ENCODE measurements at places on chromosomes 4 and X. TPM values are rescaled to one million over a fixed set of nuclear protein-coding genes. Genes with fewer than 3 reads are reported as not detected.

PNMA6F gene
- total RNA-seq = not detected

PPA2 gene
- 62.9 TPM for total RNA-seq

NXF2B gene
- 1.0 TPM for total RNA-seq

GRCh38 chr4:151658959-151659600 lies 101.7 kb downstream of the GATB start:
- peaks cover 9% of the 10 kb centered on the region for H3K36me3 ChIP-seq
- H3K4me1 ChIP-seq = no peaks in the 10 kb centered on the region
- H3K27me3 ChIP-seq = no peaks in the 10 kb centered on the region

GRCh38 chrX:135923353-135923752 lies 29.8 kb downstream of the SAGE1 start:
- H3K4me3 ChIP-seq = no peak overlapping the region
- H3K27me3 ChIP-seq = no peaks in the 10 kb centered on the region
- no peak for DNase-seq
- H3K4me1 ChIP-seq = no peaks in the 10 kb centered on the region
- no peak overlapping the region for H3K27ac ChIP-seq

GRCh38 chrX:57952320-57952678 lies 42.0 kb upstream of the ZXDA start:
- no peak for DNase-seq
- no peaks in the 10 kb centered on the region for H3K36me3 ChIP-seq
- no peaks in the 10 kb centered on the region for H3K4me1 ChIP-seq
- H3K4me3 ChIP-seq = no peak overlapping the region
- no peak overlapping the region for H3K27ac ChIP-seq

DNA sequence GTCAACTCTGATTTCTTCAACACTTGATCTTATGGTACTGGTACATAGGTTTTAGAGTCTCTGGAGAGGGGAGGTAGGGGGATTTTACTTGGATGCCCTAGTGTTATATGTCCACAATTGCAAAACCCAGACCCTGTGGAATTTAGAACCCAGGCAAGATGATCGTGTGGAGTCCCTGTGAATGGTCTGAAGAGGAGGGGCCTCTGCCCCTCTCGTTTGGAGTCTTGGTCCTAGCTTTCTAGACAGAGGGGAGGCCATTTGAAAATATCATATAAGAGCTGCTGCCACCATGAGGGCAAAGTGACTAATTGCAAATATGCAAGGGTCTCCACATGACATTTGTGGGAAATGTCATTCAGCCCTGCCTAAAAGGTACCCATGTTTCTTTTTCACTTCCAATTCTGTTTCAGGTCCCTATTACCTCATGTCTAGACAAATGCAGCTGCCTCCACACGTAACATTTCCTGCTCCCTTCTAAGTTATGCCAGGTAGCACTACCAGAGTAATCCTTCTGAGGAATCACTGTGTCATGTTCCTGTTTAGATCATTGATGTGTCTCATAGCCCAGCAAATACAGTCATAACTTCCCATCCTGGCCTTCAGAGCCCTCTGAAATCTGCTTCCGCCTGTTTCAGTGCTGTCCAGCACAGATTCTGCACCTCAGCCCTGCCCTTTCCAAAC lies 126.8 kb downstream of the KLHL8 start:
- no peak overlapping the region for H3K4me3 ChIP-seq
- H3K4me1 ChIP-seq = peaks cover 44% of the 10 kb centered on the region
- H3K36me3 ChIP-seq = peaks cover 49% of the 10 kb centered on the region
- H3K27me3 ChIP-seq = no peaks in the 10 kb centered on the region
- DNase-seq = no peak

DNA sequence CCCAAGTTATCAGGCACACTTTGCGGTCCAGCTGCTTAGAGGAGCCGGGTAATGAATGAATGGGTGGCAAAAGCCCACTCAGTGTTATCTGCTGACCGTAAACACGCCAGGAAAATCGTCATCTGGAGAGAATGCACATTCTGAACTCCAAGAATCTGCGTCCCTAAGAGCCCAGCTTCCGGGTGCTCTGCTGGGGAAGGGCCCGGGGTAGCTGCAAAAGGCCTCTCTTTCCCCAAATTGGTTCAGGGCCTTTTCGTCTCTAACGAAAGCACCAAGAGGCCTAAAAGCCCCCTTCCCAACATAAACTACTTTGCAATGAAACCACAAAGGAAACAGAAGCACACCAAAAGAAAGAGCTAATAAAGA lies 1.6 kb upstream of the SFRP2 start:
- H3K36me3 ChIP-seq = no peaks in the 10 kb centered on the region
- H3K4me1 ChIP-seq = peaks cover 35% of the 10 kb centered on the region
- peaks cover 93% of the 10 kb centered on the region for H3K27me3 ChIP-seq
- no peak for DNase-seq
- peak overlapping the region; percentile 29 for H3K4me3 ChIP-seq

DNA sequence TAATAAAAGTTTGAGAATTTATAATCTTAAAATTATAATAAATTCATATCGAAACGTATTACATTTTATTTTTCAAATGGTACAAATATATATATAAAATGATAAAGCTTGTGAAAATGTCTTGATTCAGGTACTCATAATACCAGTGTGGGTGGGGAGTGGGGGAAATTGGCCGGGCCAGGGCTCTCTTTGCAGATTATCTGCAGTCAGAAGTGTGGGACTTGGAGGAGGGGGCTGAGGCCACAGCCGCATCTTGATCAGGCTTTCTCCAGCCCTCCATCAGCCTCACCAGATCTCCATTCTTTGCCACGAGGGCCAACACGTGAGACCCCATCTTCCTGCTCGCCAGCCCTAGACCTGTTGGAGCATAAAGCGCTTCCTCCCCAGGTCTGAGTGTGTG lies 86.7 kb downstream of the STIM2 start:
- H3K27me3 ChIP-seq = no peaks in the 10 kb centered on the region
- H3K27ac ChIP-seq = no peak overlapping the region
- H3K4me3 ChIP-seq = no peak overlapping the region
- peaks cover 7% of the 10 kb centered on the region for H3K4me1 ChIP-seq

DNA sequence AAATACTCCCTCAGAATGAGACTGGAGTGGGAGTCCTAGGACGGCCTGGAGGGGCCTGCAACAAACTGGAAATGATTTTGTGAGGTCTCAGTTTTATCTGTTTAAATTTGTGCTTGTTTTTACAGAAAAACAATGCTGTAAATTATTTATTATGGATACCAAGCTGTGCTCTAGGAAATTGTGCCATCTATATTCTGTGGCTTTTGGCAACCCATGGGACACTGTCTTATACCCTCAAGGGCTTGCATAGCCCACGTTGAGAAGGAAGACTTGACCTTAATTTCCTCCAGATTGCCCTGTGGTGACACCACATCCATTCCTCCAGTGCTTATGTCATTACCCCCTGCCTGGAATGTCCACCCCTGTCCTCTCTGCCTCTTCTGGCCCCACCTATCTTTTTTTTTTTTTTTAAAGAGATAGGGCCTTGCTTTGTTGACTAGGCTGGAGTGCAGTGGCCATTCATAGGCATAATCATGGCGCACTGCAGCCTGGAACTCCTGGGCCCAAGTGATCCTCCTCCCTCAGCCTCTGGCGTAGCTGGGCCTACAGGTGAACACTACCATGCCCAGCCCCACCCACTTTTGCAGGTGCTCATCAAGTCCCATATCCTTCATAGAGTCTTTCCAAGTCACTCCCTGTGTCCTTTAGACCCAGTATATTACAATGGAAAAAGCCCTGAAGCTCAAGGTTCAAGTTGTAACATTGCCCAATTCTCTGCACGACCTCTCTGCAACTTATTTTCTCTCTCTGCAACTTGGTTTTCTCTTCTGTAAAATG lies 77.4 kb downstream of the HPRT1 start:
- H3K27ac ChIP-seq = no peak overlapping the region
- DNase-seq = no peak
- no peaks in the 10 kb centered on the region for H3K4me1 ChIP-seq
- no peak overlapping the region for H3K4me3 ChIP-seq
- no peaks in the 10 kb centered on the region for H3K36me3 ChIP-seq

DNA sequence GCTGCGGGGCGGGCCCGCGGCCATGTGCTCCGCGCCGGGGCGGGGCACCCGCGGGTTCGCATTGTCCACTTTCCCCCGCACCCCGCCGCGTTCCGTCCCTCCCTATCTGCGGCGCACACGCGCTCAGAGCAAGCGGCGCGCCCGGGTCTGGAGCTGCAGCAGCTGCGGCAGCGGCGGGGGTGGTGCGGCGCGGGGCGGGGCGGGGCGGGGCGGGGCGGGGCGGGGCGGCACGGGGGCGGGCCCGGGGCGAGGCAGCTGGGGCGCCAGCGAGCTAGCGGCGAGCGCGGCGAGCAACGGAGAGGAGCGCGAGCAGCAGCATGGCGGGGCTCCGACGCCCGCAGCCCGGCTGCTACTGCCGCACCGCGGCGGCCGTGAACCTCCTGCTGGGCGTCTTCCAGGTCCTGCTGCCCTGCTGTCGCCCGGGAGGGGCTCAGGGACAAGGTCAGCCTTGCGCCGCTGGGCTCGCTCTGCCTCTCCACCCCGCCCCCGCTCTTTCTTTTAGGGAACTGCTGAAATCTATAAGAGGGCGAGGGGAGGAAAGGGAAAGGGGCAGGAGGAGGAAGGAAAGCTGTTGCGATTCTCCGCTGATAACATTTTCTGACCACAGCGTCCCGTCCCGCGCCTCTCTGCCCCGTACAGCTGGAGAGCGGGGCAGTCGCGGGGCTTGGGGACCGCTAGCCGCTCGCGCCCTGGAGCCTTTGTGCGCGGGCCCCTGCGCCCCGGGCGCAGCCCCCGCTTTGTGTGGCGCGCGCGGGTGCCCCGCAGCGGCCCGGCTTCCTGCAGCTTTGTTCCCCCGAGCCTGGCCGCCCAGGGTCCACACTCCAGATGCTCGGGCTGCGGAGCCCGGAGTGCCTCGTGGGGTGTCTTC lies at the start of gene TMEM131L:
Gene TMEM131L, plus strand, starts transcription at position 280 of the 868 bp plus-strand sequence. Its CDS starts 38 bp downstream, at position 318.
- no peaks in the 10 kb centered on the region for H3K27me3 ChIP-seq
- peak within 1 kb of the TSS; percentile 82 for H3K27ac ChIP-seq
- peaks cover 44% of the 10 kb centered on the region for H3K4me1 ChIP-seq
- H3K4me3 ChIP-seq = peak within 1 kb of the TSS; percentile 88

- no peaks in the 10 kb centered on the region for H3K27me3 ChIP-seq
- H3K36me3 ChIP-seq = peaks cover 8% of the 10 kb centered on the region
- no peaks in the 10 kb centered on the region for H3K4me1 ChIP-seq
- H3K27ac ChIP-seq = no peak overlapping the region
- no peak for DNase-seq
These were observed 47.5 kb upstream of the STS start for GRCh38 chrX:7100022-7100421.

DNA sequence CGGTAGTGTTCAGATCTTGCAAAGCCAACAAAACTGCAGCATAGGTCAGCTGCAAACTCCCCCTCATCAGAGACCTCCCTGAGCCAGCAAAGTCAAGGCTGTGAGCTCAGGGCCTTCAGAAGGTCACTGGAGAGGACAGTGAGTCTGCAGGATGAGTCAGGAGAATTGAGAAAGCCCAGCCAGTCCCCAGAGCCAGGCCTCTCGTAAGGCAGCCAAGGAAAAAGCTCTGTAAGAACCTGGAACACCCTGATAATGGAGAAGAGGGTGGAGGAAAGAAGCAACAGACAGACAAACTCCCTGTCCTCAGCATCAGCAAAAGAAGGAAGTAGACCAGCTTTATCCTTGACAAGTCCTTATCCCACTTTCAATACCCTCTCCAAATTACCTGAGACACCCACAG lies 33.0 kb downstream of the GRIA3 start:
- H3K4me1 ChIP-seq = no peaks in the 10 kb centered on the region
- no peaks in the 10 kb centered on the region for H3K36me3 ChIP-seq
- H3K4me3 ChIP-seq = no peak overlapping the region

DNA sequence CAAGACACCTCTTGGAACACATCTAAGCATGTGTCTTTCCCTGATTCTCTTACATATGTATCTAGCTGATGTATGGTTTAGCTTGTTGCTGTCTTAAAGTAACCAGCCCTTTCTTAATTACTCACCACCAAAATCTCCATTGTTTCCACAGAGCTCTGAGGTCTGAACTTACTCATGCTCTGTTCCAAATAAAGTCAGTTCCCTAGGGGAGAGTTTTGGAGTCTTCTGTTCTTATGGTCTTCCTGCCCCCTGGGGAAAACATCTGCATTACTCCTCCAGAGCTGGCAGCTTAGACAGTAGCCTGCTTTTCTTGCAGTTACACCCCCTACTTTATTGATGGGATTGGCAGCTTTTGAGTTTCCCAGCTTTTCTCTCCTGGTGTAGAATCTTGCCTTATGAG lies 125.8 kb downstream of the EDA start:
- H3K4me3 ChIP-seq = no peak overlapping the region
- no peaks in the 10 kb centered on the region for H3K27me3 ChIP-seq
- H3K36me3 ChIP-seq = no peaks in the 10 kb centered on the region
- no peaks in the 10 kb centered on the region for H3K4me1 ChIP-seq

DNA sequence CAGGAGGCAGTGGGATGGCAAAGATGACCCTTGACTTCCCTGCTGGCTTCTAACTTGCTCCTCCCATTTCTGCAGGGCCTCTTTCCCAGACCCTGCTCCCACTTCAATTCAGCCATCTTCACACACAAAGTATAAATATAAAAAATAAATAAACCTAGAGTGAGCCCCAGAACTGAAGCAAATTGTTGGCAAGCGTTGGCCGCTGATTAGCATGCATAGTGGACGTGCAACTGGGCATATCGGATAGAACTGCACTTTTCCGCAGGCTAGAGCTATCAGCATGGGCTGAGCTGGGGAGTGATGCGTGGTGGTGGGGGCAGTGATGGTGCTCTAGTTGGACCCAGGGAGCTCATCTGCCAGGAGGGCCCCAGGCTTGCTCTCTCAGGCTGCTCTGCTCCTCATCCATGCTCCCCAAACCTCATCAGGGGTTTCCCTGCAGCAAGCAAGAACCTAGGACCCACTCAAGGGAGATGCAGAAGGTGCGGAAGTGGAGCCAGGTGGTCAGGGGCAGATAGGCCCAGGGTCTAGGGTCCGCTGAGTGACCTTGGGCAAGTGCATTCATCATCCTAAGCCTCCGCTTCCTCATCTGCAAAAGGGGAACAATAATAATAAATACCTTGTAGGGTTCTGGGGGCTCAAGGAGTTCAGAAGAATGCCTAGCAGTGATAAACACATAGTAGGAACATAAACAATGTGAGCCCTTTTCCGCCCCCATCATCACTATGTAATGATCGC lies 146.8 kb upstream of the PJA1 start:
- H3K27me3 ChIP-seq = no peaks in the 10 kb centered on the region
- DNase-seq = no peak
- no peaks in the 10 kb centered on the region for H3K36me3 ChIP-seq
- no peak overlapping the region for H3K27ac ChIP-seq

DNA sequence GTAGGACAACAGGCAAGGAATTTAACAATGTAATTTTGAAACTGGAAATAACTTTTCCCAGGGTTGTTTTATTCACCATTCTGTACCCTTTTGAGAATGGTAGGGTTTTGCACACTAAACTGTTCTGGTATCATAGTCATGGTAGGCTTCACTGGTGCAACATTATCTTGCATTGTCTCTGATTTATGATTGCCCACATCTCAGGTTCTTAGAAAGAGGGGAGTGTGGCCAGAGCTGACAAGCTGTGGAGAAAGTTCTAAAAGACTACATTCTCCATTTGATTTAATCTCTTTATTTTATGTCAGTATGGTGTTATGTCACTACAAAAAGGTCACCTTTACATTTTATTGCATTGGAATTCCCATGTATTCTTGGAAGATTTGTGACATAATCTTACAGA lies 447.3 kb downstream of the GRIA2 start:
- no peak for DNase-seq
- no peaks in the 10 kb centered on the region for H3K4me1 ChIP-seq
- no peak overlapping the region for H3K4me3 ChIP-seq
- no peak overlapping the region for H3K27ac ChIP-seq
- no peaks in the 10 kb centered on the region for H3K27me3 ChIP-seq
- no peaks in the 10 kb centered on the region for H3K36me3 ChIP-seq

- DNase-seq = no peak
- H3K4me1 ChIP-seq = no peaks in the 10 kb centered on the region
- H3K27ac ChIP-seq = no peak overlapping the region
These were observed 285.4 kb upstream of the ARSJ start for GRCh38 chr4:114264877-114265291.

- no peaks in the 10 kb centered on the region for H3K36me3 ChIP-seq
- no peak for DNase-seq
- no peak overlapping the region for H3K4me3 ChIP-seq
- no peaks in the 10 kb centered on the region for H3K4me1 ChIP-seq
These were observed 43.3 kb upstream of the ADAM29 start for GRCh38 chr4:174874898-174875297.

Measured in lower lobe of right lung (tissue), 2 donors.